Activated naive CD8-positive, alpha-beta T cell treated with anti-CD3 and anti-CD28 coated beads, Interleukin-2, amount 10 ng/mL, durations not matched to agents 7 days and 5 days (primary cell): ENCODE measurements at places on chromosomes 2 and 18.

GRCh38 chr18:38933322-38933721 lies 1367.7 kb upstream of the CELF4 start:
- no peak for DNase-seq

DNA sequence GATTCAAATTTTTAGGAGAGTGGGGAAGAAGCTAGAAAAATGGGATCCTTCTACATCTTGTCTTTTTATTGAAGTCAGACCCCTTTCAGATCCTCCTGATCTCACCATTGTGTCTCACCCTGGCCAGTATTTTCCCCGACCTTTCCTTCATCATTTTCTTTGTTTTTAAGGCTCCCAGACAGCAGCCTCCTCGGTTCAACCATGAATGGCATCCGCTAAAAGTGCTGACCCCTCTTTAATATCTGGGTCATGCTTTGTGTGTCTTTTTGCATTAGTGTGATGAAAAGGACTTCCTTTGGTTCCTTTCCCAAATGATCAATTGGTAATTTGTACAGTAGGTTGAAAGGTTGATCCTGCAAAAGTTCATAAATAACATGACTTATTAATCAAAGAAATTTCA lies 26.7 kb upstream of the THOC1 start:
- DNase-seq: no peak

DNA sequence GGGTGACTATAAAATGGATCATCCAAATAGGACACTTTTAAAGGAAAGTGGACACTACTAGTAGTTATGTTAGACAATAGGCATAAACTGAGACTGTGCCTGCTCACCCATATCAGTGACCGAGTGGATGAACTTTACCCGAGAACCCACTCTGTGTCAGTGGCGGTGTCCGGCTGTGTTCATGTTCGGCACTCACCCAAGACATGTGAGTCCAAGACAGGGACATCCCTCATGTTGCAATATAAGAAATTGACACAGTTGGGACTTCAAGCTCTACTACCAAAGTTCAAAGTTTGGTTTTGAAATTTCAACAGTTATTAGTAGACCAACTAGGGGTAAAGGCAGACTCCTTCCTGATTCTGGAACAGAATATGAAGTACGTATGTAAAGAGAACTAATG lies 326.3 kb upstream of the TNP1 start:
- no peak for DNase-seq

DNA sequence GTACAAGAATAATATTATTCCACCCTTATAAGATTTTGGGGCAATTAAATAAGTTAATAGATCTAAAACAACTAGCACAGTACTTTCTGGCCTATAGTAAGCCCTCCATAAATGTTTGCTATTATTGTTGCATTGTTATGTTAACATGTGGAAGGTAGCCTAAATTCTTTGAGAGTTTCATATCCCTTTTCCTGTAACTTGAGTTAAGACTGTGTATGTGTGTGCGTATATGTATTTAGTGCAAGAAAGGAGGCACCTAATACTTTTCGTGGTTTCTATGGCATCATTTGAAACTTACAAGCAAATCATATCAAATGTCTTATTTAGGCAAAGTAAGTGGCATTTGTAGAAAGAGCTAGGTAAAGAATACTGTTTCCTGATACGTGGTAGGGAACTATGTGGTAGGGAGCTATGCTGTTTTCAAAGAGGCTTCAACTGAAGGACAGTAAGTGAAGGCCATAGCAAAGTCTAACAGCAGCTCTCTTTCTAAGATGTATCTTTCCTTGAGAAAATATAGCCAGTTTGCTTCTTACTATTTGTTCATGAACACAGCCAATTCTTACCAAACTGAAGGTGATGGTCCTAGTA lies 36.8 kb upstream of the C2orf74 start:
- DNase-seq: no peak

DNA sequence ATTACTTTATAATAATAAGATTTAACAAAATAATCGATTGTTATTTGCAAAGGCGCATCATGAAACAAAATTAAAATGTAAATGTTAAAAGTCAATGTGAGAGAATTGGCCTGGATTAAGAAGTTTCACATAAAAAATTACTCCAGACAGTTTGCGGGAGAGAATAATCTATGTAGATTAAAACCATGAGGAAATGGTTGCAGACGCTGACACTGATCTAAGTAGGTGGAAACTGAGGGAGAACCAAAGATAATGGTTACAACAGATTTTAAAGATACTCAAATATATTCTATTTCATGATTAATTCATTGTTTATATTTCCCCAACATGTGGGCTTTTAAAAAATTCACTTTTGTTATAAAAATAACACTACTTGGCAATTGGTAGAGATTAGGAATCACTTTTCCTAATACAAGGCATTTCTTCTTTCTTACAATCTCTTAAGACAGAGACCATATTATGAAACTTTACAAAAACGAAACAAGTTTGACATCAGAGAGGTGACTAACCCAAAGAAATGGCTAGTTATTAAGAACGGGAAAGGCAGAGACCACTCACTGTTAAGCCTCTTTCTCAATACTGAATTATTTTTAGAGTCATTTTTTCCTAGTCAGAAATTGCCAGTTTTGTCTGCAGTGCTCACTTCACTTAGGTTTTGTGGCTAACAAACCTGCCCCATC lies 1.6 kb downstream of the KANSL1L start:
- no peak for DNase-seq
